Pericardium fibroblast (primary cell): ENCODE measurements at places on chromosomes 12 and 14. TPM values are rescaled to one million over a fixed set of nuclear protein-coding genes. Genes with fewer than 3 reads are reported as not detected.

The VRTN gene
- total RNA-seq = not detected in 2 replicates

The SRSF5 gene
- 142 and 157 TPM in 2 replicates for total RNA-seq

The OR6C2 gene
- not detected in 2 replicates for total RNA-seq

The ARG2 gene
- 1.6 and 9.8 TPM in 2 replicates for total RNA-seq

The ACRBP gene
- 0.43 TPM in 1 of 2 replicates, not detected in the other for total RNA-seq

The CARMIL3 gene
- total RNA-seq = 0.23 TPM in 1 of 2 replicates, not detected in the other

The AVPR1A gene
- total RNA-seq = not detected in 2 replicates

The PPP1CC gene
- total RNA-seq = 72.7 and 92.8 TPM in 2 replicates

The TDRD9 gene
- 0.23 and 1.0 TPM in 2 replicates for total RNA-seq

The ISCA2 gene
- total RNA-seq = 16.4 and 25.6 TPM in 2 replicates

The LGALS3 gene
- total RNA-seq = 396 and 695 TPM in 2 replicates

The RPL41 gene
- total RNA-seq = 4,540 and 5,963 TPM in 2 replicates

The IL26 gene
- 0.09 TPM in 1 of 2 replicates, not detected in the other for total RNA-seq

The SYNDIG1L gene
- not detected in 2 replicates for total RNA-seq

The LAG3 gene
- 0.43 TPM in 1 of 2 replicates, not detected in the other for total RNA-seq

The NEUROD4 gene
- not detected in 2 replicates for total RNA-seq

The SLC6A15 gene
- total RNA-seq = 2.1 and 11.5 TPM in 2 replicates

The SDS gene
- total RNA-seq = 0.09 TPM in 1 of 2 replicates, not detected in the other

The BATF gene
- not detected in 2 replicates for total RNA-seq

The RIMKLB gene
- 12.7 and 12.9 TPM in 2 replicates for total RNA-seq
